ENCODE measurements at places on chromosomes 4 and X. TPM values are rescaled to one million over a fixed set of nuclear protein-coding genes. Genes with fewer than 3 reads are reported as not detected.

GRCh38 chr4:141301216-141301615 is 80.5 kb downstream of the ZNF330 start:
- DNase-seq: no peak

GRCh38 chrX:142068365-142068764 is 136.7 kb downstream of the MAGEC2 start:
- DNase-seq: no peak

DNA sequence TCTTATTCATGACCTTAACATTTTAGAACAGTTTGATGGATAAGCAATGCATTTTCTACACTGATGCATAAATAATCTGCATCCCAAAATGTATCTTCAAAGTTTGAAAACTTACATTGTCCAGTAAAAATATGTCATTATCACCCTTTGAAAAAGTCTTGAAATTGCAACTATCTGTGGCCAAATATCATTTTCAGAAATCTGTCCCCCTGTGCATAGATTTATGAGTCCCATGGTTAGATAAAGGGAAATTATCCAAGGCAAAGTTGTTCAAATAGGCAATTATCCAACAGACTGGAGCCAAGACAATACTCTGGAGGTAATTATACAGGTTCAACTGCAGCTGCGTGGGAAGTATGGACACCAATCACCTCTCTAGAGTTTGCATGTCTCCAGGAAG is 182.5 kb upstream of the INTU start:
- no peak for DNase-seq

DNA sequence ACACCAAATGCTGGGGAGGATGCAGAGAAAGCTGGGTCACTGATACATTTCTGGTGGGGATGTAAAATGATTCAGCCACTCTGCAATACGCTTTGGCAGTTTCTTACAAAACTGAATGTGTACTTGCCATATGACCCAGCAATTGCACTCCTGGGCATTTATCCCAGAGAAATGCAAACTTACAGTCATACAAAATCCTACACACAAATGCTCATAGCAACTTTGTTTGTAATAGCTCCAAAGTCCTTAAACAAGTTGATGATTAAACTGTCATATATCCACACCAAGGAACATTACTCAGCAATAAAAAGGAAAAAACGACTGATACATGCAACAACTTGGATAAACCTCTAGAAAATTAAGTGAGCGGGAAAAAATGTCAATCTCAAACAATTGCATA is 12.3 kb downstream of the MID1 start:
- DNase-seq: peak; percentile 54

DNA sequence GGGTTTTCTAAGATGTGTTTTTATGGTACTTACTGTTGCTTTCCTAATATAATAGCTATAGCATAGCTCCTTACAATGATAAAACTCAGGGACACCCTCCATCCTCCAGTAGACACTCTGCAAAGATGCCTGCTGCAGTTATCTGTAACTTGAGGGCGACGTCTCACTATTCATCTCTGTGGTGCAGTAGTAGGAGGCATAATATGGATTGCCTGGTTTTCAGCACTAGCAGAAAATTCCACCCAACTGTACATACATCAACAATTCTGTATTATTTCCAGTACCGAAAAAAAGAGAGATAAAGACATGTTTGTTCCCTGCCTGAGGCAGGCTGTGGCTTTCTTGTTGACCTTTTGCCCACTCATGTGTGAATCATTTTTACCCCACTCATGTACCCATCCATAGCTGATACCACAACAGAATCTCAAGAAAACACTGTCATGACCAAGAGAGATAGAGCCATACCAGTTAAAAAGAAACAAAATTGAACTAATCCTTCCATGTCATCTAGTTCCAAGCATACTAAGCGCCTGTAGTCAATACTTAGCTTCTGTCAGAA is 220.1 kb downstream of the RAB28 start:
- DNase-seq: no peak

GRCh38 chrX:22193851-22194659 is 78.7 kb upstream of the CBLL2 start:
- DNase-seq: no peak

DNA sequence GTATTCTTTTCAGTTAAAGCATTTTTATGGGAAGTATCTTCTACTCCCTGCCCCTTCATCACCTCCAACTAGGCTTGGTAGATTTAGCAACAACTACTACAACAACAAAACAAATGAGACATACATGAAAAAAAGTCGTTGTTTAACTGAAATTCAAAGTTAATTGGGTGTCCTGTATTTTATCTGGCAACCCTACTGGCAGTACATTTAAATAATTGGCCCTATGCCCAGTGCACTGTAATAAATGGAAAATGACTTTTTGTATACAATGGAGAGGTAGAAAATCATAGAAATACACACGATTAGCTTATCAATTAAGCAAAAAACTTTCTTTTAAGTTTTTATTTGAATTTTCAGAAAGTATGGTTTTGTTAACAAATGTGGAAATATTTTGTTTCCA is 21.4 kb upstream of the CLGN start:
- DNase-seq: no peak

DNA sequence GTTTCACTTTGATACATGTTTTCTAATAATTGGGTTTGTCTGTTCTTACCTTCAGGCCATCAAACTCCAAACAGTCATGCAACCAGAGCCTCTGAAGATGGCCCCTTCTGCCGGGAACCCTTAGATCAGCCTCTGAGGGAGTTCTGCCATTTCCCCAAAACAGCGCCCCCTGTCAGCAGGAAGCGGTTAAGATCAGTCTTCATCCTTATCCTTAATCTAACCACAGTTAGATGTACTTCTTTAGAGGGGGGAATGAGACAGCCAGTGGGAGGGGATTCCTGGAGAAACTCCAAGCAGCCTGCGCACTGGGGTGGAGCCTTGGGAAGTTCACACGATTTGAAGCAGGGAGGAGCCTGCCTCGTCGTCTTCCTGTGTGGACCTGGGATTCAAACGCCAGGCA is 185.4 kb downstream of the INPP4B start:
- no peak for DNase-seq

GRCh38 chr4:2174061-2174460 is 67.9 kb downstream of the HAUS3 start:
- no peak for DNase-seq

GRCh38 chr4:78171482-78171881 is 114.4 kb downstream of the FRAS1 start:
- no peak for DNase-seq

- DNase-seq: no peak
Observed at GRCh38 chr4:101211146-101211553, 136.2 kb downstream of the PPP3CA start.

DNA sequence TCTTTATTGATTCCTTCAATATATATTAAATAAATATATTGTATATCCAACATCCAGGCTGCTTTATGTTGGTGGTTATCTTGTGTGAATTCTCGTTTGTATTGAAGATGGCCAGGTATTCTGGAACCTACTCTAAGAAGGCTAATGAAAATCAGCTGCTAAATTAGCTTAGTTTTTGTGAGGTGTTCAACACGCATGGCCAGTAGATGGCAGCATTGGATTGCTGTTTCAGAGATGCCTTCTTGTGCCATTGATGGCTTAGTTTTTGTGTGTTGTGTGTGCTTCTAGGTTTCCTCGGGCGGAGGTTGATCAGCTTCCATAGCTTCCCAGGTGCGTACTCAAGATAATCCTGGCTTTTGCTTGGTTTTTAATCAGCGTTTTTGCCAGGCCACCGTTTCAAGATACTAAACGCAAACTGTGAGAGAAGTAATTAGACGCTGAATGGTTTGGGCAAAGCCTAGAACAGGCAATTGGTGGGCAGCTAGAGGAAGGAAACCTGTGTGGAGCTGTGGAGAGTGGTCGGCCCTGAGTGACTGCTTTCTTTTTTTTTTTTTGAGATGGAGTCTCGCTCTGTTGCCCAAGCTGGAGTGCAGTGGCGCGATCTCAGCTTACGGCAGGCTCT is 15.1 kb downstream of the NOCT start:
- DNase-seq: peak; percentile 26

DNA sequence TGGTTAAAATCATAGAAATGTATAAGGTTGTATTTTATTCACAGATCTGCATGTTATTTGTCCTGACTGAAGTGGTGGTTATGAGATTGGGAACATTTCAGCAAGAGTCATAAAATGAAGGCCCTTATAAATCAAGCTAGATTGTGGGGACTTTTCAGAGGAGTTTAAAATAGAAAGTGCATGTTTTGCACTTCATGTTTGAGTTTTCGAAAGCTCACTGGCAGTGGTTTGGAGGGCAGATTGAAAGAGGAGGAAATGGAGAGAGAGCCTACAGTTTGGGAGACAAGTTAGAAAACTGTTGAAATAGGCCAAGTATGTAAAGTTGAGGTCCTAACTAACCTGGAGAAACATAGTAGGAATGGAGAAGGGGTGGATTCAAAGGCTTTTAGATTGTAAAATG is 124.9 kb downstream of the KDM6A start:
- no peak for DNase-seq

DNA sequence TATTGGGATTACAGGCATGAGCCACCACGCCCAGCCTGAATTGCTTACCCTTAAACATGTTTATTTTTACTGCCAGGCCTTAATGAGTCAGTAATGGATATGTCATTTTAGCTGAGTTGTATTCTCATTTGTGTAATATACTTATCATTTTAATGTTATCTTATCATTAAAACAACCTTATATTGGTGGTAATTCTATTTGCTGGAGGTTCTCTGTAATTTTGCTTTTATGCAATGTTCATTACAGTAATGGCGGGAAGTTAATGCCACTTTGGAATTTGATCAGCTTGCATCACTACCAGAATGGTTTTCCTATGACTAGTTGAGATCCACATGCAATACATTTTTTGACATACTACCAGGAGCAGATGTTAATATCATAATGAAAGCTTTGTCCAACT is 6.3 kb upstream of the PGAM4 start:
- peak; percentile 2 for DNase-seq

GRCh38 chr4:6990661-6991060 is 52.5 kb upstream of the TADA2B start:
- DNase-seq: no peak

GRCh38 chr4:73538162-73538561 is 56.6 kb downstream of the AFM start:
- DNase-seq: no peak

The NAP1L3 gene
- not detected for total RNA-seq

The CXCR3 gene
- total RNA-seq: not detected

The SOWAHB gene
- total RNA-seq: not detected

The BRS3 gene
- not detected for total RNA-seq

The MPP1 gene
- total RNA-seq: 28.9 TPM

The TMEM31 gene
- not detected for total RNA-seq

The CHRNA9 gene
- total RNA-seq: not detected

The F8A1 gene
- not detected for total RNA-seq

The COX7B2 gene
- not detected for total RNA-seq

The SPANXB1 gene
- total RNA-seq: not detected

The UGT2B7 gene
- not detected for total RNA-seq

The PCDH19 gene
- not detected for total RNA-seq

The ARX gene
- not detected for total RNA-seq
